NCI-H446 (cell line): ENCODE measurements at places on chromosomes 7 and 10.
A peak's percentile ranks its signal among the peaks of the same experiment; 100 is the strongest.

- no peak for DNase-seq
These were observed 587.5 kb upstream of the IGFBP3 start for GRCh38 chr7:46508583-46508982.

- no peak for DNase-seq
These were observed 394.4 kb upstream of the NPVF start for GRCh38 chr7:25622695-25623094.

GRCh38 chr10:118218562-118218961 is 123.6 kb downstream of the FAM204A start:
- DNase-seq, result no peak

GRCh38 chr10:102714621-102715455 is at the start of gene SFXN2:
TSS of gene SFXN2 (plus strand) at chr10:102714636. CDS start at chr10:102726637, 12,001 bp downstream.
- DNase-seq, result no peak

DNA sequence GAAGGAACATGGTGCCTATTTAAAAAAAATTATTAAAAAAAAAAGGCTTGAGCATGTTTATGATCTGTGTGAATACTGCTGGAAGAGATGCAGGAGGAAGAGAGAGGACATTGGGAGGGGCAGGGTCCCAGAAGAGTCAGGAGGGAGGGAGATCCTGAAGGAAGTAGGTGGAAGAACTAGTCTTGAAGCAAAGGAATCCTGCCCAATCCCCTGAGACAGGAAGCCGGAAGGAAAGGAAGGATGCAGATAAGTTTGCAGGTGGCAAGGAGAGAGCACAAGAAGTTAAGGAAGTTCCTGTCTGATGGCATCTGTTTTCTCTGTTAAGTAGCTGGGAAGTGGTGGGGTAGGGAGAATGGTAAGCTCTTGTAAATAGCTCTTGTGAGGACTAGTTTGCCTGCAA is 318.5 kb downstream of the DOCK4 start:
- no peak for DNase-seq

DNA sequence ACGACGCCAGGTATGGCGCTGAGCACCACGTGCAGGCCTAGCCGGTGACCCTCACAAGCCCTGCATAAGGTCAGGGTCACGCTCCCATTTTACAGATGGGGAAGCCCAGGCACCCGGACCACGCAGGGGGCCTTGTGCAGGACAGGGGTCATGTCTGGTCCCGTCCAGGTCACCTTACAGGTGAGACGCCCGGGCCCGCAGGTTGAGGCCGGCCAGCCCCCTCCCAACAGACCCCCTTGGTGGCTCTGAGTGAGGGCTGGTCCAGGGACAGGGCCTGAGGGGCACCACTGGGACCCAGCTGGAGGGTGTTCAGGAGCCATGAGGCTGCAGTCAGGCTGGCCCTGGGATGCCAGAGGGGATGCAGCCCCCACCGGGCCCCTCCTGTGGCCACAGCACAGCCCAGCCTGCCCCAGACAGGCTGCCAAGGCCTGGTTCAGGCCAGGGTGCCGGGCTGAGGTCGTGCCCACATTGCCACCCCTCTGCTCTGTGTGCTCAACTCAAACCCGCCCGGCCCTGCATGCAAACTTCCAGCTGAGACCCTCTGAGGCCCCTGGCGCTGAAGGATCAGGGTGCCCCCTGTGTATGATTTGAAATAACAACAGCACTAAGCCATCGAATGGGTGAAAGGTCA is 69.0 kb downstream of the PWWP2B start:
- no peak for DNase-seq

DNA sequence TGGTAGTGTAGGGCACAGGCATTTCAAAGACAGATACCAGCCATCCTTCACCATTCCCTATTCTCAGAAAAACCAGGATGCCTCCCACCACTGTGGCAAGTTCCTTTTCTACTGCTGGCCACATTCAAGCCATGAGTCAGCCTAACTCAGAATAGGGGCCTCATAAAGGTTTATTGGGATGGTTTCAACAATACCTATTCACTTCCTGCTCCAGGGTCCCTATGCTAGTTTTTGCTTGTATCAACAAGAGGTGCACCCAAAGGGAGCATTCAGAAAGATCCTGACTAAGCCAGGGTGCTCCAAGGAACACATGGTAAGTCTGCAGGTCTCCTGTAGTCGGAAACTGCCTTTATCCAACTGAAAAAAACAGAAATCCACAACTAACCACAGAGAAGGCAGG is 76.9 kb upstream of the EGR2 start:
- no peak for DNase-seq

DNA sequence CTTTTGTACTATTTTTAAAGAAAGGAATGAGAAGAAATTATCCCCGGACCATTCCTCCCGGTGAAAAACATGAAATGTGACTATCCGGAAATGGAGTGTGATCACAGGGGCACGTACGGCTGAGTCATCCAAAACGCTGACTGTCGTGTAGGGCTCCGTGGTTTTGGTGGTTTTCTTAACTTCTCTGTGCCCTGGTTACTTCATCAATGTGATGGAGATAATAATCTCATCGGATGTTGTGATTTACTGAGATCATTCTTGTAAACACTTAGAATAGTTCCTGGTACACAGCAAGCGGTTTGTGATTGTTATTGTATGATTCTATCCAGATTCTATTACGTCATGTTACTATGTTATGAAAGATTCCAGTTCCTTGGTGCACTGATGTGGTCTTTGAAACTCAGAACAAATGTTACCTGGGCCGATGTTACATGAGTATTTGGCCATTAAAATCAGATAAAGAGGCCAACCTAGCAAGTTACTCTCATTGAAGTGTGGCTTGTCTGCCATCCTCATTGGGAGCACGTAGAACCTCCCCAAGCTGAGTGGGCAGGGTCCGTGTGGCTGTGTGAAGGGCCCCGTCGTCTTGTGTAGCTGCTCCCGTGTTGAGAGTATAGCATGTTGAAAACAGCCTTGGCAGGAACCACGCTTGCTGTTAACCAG is 99.5 kb downstream of the CAMK1D start:
- no peak for DNase-seq

GRCh38 chr10:125160856-125161706 is 718 bp upstream of the CTBP2 start:
- DNase-seq, result no peak

DNA sequence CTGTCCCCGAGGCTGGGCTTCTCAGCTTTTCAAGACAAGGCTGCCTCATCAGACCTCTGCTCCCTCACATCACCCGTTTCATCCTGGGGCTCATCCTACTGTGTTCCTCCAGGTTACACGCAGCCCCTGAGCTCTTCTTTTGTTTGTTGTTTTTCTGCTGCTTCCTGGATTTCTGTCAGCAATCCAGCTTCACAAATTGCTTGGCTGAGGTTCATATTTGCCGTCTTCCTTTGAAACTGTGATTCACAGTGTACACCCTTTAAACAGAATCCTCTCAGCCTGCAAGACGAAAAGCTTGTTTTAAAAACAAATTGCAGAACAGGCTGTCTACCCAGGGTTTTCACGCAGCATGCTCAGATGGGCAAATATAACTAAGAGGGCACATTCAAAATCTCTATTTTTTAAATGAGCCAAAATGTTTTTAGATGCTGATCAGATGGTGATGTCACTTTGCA is 39.1 kb upstream of the PARD3 start:
- peak; percentile 20 for DNase-seq

DNA sequence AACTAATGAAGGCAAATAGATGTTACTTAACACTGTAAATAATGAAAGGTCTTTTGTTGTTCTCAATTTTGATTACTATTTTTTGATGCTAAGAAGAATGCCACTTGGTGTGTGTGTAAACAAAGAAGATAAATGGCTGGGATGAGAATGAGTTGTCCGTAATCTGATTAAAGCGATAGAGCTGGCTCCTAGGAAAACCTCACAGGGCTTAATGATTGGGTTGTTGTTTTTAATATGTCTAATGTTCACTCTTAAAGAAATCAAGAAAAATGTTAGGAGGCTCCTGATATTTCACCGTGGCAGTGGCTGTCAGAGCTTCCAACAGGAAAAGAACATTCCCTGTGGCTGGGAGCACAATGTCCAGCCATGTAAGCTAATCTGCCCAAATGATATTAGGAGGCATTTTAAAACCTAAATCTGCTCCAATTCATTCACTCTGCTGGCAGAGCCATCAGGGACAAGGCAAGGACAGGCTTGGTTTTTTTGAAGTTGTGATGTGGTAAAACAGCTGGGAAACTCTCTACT is 243.9 kb downstream of the SNX10 start:
- no peak for DNase-seq

- DNase-seq, result no peak
These were observed 191.0 kb downstream of the TAX1BP1 start for GRCh38 chr7:27930910-27931476.

GRCh38 chr10:3700531-3701076 is 84.4 kb downstream of the KLF6 start:
- DNase-seq, result no peak

DNA sequence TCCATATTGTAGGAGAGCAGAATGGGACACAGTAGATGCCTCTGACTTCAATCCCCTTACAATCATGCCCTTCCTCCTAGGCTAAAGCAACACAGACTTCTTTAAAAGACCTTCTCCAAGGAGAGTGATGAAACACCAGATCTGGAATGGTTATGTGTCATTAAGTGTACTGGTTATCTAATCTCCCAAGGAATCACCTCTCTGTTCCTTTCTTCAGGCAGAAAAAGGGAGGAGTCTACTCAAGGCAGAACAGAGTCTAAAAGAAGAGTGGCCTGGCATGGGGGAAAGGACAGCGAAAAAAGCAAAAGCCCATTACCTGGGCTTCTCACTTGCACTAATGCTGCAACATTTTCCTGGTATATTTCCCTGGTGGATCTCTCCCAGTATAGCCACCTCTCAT is 2.9 kb downstream of the ELMO1 start:
- no peak for DNase-seq
